ENCODE measurements at places on chromosomes 12 and 14. TPM values are rescaled to one million over a fixed set of nuclear protein-coding genes. Genes with fewer than 3 reads are reported as not detected.

Gene NEK9
- polyA plus RNA-seq: 17.2 TPM

Gene CCDC196
- polyA plus RNA-seq: not detected

Gene PLEKHD1
- polyA plus RNA-seq: 0.23 TPM

Gene REP15
- not detected for polyA plus RNA-seq

GRCh38 chr12:1801303-1801975, 18.9 kb upstream of the LRTM2 start:
- H3K27ac ChIP-seq: no peak overlapping the region
- DNase-seq: no peak
- H3K36me3 ChIP-seq: no peaks in the 10 kb centered on the region
- peaks cover 6% of the 10 kb centered on the region for H3K4me1 ChIP-seq
- no peaks in the 10 kb centered on the region for H3K27me3 ChIP-seq
- no peak overlapping the region for H3K4me3 ChIP-seq

DNA sequence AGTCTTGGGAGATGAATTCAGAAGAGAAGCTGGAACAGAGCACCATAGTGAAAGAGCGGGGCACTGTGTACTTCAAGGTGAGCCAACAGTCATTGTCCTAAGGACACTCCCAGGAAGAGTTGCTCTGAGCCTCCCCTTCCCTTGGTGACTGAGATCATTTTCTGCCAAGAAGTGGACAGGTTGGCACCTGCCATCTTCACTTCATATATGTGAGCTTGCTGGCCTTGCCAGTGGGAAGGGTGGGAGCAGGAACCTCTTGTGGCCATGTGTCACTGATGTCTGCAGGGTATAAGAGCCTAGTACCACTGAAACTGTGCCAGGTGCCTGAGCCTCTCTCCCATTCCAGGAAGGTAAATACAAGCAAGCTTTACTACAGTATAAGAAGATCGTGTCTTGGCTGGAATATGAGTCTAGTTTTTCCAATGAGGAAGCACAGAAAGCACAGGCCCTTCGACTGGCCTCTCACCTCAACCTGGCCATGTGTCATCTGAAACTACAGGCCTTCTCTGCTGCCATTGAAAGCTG, 5.3 kb downstream of the FKBP4 start:
- no peak for DNase-seq
- H3K4me1 ChIP-seq: peaks cover 11% of the 10 kb centered on the region
- H3K27me3 ChIP-seq: no peaks in the 10 kb centered on the region
- no peak overlapping the region for H3K4me3 ChIP-seq

DNA sequence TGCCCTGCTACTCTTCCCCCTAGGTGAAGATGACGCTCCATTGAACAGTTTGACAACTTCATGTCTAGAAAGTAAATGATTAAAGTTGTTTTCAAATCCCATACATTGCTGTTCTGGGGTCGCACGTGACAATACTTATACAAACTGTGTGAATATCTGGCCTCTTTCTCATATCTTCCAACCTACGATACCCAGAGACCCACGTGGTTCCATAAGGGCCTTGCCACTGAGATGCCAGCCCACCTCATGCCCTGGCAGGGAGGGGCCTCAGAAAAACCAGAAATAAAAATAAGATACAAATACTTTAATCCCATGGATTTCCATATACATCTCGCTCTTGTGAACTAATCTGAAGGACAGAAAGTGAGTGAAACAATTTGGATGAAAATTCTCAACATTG, 4.5 kb downstream of the GZMB start:
- no peaks in the 10 kb centered on the region for H3K27me3 ChIP-seq
- no peak overlapping the region for H3K27ac ChIP-seq
- H3K4me1 ChIP-seq: no peaks in the 10 kb centered on the region
- no peaks in the 10 kb centered on the region for H3K36me3 ChIP-seq
- no peak for DNase-seq
- H3K4me3 ChIP-seq: no peak overlapping the region

GRCh38 chr14:55963295-55963694, 154.9 kb upstream of the PELI2 start:
- no peak overlapping the region for H3K27ac ChIP-seq
- no peak overlapping the region for H3K4me3 ChIP-seq
- H3K27me3 ChIP-seq: no peaks in the 10 kb centered on the region
- no peak for DNase-seq
- H3K4me1 ChIP-seq: no peaks in the 10 kb centered on the region

DNA sequence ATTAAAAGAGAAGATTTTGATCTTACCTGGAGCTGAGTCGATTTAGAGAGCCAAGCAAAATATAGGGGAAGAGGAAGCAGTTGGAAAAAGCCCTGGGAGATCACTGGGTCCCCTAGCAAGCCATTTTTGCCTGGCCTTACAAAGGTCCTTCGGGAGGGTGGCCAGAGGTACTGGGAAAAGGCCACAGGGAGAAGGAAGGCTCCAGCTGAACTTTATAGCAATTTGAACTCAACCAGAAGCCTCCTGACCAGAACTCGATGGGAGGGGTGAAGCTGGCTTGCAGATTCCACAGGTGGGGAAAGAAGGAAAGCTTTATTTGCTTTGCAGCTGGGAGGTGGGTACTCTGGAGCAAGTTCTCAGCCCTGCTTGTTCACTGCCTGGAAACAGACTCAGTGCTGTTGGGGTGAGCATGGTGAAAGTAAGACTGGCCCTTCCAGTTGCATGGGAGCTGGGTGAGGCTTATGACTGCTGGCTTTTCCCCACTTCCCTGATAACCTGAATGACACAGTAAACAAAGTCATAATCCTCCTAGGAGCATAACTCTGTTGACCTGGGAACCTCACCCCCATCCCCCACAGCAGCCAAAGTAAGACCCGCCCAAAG, 855.8 kb downstream of the FSCB start:
- H3K4me1 ChIP-seq: no peaks in the 10 kb centered on the region
- H3K27me3 ChIP-seq: no peaks in the 10 kb centered on the region
- H3K36me3 ChIP-seq: no peaks in the 10 kb centered on the region
- no peak overlapping the region for H3K4me3 ChIP-seq
- no peak for DNase-seq
- H3K27ac ChIP-seq: no peak overlapping the region

DNA sequence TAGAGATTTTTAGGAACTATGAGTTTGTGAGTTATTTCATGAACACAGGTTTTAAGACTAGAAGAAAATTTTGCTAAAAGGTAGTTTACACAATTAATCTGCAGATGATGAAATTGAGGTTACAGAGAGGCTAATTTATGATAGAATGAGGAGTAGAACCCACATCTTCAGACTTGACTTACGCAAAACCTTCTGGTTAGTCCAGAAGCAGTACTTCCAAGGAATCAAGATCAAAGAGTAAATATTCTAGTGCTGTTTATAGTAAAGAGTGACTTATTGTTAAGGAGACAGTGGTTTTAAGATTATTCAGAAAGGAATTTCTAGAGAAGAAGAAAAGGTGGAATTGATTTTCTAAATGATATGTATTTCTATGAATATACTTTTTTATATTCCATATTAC, 10.6 kb upstream of the KITLG start:
- no peak overlapping the region for H3K27ac ChIP-seq
- H3K27me3 ChIP-seq: no peaks in the 10 kb centered on the region
- no peaks in the 10 kb centered on the region for H3K36me3 ChIP-seq
- H3K4me3 ChIP-seq: no peak overlapping the region
